A172 (cell line): ENCODE measurements at places on chromosomes 3 and 15.

DNA sequence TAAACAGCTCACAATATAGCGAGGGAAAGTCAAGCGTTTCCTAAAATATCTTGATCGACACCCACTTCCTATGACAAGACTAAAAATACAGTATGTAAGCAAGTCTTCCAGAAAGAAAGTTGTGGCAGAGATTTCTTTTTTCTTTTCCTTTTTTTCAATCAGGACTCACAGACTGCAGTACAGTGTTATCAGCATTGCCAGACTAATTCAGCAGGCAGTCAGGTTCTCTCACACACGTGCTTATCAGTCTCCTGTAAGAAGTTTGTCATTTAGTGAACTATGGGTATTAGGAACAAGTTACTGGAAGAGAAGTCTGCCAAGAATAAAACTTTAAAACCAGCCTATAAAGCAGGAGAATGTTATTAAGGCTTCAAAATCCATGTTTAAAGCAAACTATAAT lies 32.8 kb upstream of the ZNF385D start:
- no peak for DNase-seq

DNA sequence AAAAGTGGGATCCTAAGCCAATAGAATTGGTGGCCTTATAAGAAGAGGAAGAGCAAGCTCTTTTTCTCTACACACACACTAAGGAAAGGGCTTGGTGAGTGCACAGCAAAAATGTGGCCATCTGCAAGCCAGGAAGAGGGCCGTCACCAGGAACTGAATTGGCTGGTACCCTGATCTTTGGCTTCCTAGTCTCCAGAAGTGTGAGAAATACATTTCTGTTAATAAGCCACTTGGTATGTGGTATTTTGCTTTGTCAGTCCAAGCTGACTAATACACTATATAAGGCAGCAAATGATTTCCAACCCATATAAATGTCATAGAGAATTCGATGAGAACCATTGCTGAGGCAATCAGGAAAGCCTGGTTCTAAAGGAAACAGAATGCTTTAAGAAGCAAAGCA lies 816.3 kb upstream of the SEMA6D start:
- DNase-seq, result no peak

- no peak for DNase-seq
Observed at GRCh38 chr3:158102242-158103080, 3.8 kb downstream of the SHOX2 start.

DNA sequence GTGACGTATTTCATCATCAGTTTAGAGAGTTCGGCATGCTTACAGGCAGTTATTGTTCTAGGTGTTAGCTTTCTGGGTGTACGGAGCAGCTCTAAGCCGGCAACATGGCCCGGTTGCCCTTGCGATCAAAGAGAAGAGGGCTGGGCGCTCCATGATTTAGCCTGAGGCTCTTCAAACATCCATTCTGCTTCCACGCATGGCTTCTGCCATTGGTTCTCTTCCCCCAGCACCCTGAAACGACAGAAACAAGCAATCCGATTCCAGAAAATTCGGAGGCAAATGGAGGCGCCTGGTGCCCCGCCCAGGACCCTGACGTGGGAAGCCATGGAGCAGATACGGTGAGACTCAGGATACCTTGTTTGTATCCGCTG lies 574 bp downstream of the NGRN start:
- DNase-seq, result peak; percentile 21
